ENCODE measurements at places on chromosomes 2 and 18. TPM values are rescaled to one million over a fixed set of nuclear protein-coding genes. Genes with fewer than 3 reads are reported as not detected.

The LYPD6B gene
- not detected for total RNA-seq

The SFTPB gene
- not detected for total RNA-seq

DNA sequence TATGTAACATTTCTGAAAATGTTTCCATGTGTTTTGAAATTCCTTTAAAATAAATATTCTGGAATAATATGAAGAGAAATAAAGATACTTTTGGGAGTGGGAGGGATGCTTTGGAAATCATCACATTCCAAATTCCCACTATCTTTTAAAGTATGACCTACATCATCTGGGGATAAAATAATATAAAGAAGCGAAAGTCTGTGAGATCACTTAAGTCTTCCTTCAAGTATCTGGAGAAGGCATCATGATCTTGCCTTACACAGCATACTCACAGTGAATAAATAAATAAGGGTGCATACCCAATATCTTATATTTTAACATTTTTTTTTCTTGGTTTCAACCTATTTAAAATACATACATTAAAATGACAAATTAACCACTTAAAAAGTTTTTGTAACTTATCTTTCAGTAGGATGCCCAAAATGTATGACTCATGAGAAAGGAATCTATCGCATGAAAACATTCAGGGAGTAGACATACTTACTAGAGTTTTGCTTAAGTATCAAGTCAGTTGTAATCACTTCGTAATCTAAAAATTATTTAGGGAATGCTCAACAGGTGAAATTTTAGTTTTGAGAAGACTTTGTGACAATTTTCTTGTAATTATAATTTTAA lies 248.3 kb upstream of the COL3A1 start:
- no peak for DNase-seq

DNA sequence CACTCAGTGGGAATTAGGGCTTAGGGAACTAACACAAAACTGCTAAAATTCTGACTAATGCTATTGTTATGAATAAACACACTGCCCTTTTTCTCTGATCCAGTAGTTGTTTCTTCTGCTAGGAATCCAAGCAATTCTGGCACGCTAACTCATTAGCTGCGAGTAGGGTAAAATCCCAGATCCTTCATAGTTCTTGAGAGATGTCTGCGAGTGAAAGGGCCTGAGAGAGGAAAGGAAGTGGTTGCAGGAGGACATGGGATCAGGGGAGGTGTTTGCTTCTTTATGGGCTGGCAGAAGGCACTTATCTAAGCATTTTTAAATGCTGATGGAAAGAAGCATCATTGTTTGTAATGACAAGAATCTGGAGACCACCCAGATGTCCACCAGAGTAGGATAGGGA lies 9.4 kb downstream of the MAP3K19 start:
- DNase-seq = no peak

The CRYBA2 gene
- not detected for total RNA-seq

GRCh38 chr2:219512524-219513216 lies 1.6 kb upstream of the ASIC4 start:
- DNase-seq = no peak

DNA sequence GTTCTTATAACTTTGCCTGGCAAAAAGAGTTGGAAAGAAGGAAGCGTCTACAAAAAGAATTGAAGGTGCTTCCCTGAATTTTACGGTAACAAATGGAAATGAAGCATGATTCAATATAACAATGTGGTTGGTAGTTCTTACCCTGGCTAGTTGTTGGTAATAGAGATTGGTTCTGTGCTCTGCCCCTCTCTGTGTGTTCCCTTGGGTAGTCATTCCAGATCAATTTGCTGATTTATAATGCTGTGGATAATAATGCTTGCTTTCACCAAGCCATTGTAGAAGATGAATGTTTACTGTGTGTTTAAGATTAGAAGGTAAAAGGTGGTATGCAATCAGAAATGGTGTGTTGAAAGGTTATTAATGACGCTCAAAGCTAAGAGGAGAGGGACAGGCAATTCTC lies 577.8 kb upstream of the NXPH2 start:
- DNase-seq = no peak

DNA sequence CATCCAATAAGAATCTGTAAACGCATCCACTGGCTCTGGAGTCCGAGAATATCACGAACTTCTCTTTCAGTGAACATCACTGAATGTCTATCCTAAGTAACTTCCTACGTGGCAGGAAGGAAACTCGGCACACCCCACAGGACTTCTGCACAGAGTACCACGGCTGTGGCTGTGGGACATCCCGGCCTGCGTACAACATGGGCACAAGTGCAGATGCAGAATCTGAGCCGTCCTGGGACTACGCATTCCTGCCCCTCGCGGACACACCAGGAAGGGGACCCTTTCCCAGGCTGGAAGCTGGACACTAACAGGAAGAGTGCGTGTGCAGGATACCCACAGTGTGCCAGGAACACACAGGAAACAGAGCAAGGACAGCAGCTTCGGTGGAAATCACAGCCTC lies 60.6 kb downstream of the ZNF516 start:
- DNase-seq = no peak

- DNase-seq = no peak
Observed at GRCh38 chr2:203600286-203600685, 65.2 kb upstream of the RAPH1 start.

DNA sequence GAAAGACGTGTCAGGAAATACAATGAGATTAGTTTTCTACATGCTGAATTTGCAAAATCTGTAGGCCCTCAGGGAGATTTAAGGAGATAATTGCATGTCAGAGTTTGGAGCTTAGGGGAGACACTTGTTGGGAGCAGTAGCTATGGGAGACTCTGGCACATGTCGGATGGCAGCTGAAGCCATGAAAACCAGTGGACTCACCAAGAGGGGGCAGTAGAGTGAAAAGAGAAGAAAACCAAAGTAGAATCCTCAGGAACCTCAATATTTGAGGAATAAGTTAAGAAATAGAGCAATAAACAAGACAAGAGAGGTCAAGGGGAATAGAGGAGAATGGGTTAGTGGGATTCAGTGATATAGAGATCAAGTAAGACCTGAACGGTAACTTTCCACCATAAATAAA lies 24.8 kb downstream of the RUFY4 start:
- no peak for DNase-seq

GRCh38 chr2:176744146-176744545 lies 468.4 kb upstream of the HNRNPA3 start:
- peak; percentile 22 for DNase-seq

The CFAP53 gene
- 0.13 TPM for total RNA-seq

The SMYD5 gene
- total RNA-seq = 12.1 TPM

- no peak for DNase-seq
Observed at GRCh38 chr2:141796449-141796848, 334.4 kb downstream of the LRP1B start.

DNA sequence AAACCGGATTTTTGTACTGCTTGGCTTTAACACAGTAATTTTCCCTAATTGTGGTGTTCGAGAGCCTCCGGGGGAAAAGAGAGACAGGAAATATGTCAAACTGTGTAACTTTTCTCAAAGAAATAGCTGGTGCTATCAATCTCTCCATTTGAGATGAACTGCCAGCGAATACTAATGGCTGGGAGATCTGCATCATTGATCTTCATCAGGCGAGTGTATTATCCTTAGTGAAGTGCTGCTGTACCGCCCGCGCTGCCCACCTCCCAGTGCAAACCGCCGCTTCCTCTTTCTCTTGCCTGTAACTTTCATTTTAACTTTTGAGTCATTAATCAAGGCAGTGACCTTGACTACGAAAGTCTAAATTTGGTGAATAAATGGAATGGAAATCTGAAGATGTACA lies 246.1 kb upstream of the ST6GAL2 start:
- DNase-seq = no peak

- DNase-seq = no peak
Observed at GRCh38 chr2:176120364-176121189, 1.9 kb upstream of the HOXD9 start.

DNA sequence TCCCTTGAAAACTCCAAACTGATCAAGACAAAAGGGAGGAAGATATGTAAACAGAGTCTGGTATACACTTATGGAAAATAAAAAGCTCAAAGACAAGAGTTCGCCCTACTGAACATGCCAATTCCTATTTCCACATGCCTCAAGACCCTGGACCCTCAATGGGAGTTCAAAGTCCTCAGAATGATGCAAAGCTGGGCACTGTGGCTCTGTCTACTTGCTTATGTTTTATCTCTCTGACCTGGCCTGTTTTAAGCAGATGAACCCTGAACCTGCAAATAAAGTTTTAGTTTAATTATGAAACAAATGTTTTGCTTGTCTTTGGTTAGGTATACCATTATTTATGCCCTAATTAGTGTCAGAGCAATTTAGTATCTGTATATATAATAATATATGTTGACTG lies 22.6 kb downstream of the NR4A2 start:
- DNase-seq = no peak

The NYAP2 gene
- not detected for total RNA-seq

GRCh38 chr18:73283788-73284187 lies 416.0 kb upstream of the NETO1 start:
- no peak for DNase-seq

Data from dermis microvascular lymphatic vessel endothelial cell (primary cell).